ENCODE measurements at places on chromosomes 1 and 21. TPM values are rescaled to one million over a fixed set of nuclear protein-coding genes. Genes with fewer than 3 reads are reported as not detected.

SYPL2 gene
- total RNA-seq: under 0.01 TPM

DVL1 gene
- 50.7 TPM for total RNA-seq

CYP4Z1 gene
- total RNA-seq: not detected

MAP3K21 gene
- total RNA-seq: 0.78 TPM

Measured in epithelial cell of alveolus of lung (primary cell).